ENCODE measurements at places on chromosomes 11 and 22. TPM values are rescaled to one million over a fixed set of nuclear protein-coding genes. Genes with fewer than 3 reads are reported as not detected.

The LDLRAD3 gene
- total RNA-seq, result 65.7 TPM

The APOA4 gene
- total RNA-seq, result not detected

The MPPED2 gene
- total RNA-seq, result 137 TPM

The TENM4 gene
- 192 TPM for total RNA-seq

The KRTAP5-1 gene
- total RNA-seq, result not detected

The PSMD13 gene
- total RNA-seq, result 68.9 TPM

The LYVE1 gene
- 1.3 TPM for total RNA-seq

The GAB4 gene
- not detected for total RNA-seq

The NELL1 gene
- 71.7 TPM for total RNA-seq

The RFPL3 gene
- total RNA-seq, result not detected

The C11orf16 gene
- total RNA-seq, result not detected

The CD248 gene
- total RNA-seq, result 1.3 TPM

The BIK gene
- not detected for total RNA-seq

The CSNK2A3 gene
- total RNA-seq, result 5.6 TPM

The DPAGT1 gene
- total RNA-seq, result 11.6 TPM

The WT1 gene
- total RNA-seq, result not detected

The YAP1 gene
- total RNA-seq, result 16.0 TPM

The BTBD10 gene
- 156 TPM for total RNA-seq

The INPP5J gene
- total RNA-seq, result 3.1 TPM

The ADAMTS15 gene
- total RNA-seq, result 1.6 TPM

The CBX6 gene
- 37.9 TPM for total RNA-seq

The CRYBB3 gene
- total RNA-seq, result not detected

The PKNOX2 gene
- 13.1 TPM for total RNA-seq

The OR4C16 gene
- total RNA-seq, result not detected

The KRTAP5-10 gene
- total RNA-seq, result not detected

The SCGB1C1 gene
- not detected for total RNA-seq

The ZNF214 gene
- total RNA-seq, result 17.8 TPM

The SMIM35 gene
- total RNA-seq, result not detected

The LAYN gene
- 3.1 TPM for total RNA-seq

The PARVG gene
- total RNA-seq, result 1.9 TPM

The ALX4 gene
- total RNA-seq, result 0.31 TPM

The SLC22A6 gene
- total RNA-seq, result 1.3 TPM

The SLC22A9 gene
- total RNA-seq, result not detected

The OR5B3 gene
- total RNA-seq, result not detected
